ENCODE measurements at places on chromosomes 6 and 20.

DNA sequence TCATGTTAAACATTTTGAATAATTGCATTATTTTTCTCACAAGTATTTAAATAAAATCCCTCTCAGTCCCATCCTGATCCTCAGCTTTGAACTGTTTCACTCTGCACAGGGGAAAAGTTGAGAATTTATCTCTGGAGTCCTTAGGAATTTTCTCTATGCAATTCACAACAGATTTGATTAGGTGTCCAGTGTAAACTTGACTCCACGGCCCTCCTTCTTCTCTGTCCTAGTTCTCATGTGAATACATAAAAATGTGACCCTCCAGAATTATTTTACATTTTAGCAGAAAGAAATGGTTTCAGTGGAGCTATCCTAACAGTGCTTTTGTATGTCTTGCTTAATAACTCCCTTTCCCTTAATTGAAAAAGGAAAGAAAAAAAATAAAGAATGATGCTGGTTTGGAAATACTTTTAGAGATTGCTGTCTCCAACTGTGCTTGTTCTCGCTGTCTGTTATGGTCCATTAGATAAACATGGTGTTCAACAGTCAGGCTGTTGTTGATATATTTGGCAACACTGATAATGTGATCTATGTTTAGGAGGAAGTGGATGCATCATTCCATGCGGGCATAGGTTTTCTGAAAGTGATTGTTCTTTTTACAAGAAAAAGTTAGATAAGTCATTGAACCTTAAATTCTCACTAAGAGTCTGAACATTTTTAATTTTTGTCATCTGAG lies 599.4 kb upstream of the CITED2 start:
- no peak for DNase-seq

GRCh38 chr6:80541181-80541580 lies 434.7 kb downstream of the BCKDHB start:
- DNase-seq, result peak; percentile 6

- no peak for DNase-seq
These were observed 69.7 kb downstream of the RFPL4B start for GRCh38 chr6:112416866-112417265.

- DNase-seq, result no peak
These were observed 792 bp upstream of the MICA start for GRCh38 chr6:31402324-31403282.

- no peak for DNase-seq
These were observed 265.9 kb upstream of the CDYL start for GRCh38 chr6:4510317-4510716.

DNA sequence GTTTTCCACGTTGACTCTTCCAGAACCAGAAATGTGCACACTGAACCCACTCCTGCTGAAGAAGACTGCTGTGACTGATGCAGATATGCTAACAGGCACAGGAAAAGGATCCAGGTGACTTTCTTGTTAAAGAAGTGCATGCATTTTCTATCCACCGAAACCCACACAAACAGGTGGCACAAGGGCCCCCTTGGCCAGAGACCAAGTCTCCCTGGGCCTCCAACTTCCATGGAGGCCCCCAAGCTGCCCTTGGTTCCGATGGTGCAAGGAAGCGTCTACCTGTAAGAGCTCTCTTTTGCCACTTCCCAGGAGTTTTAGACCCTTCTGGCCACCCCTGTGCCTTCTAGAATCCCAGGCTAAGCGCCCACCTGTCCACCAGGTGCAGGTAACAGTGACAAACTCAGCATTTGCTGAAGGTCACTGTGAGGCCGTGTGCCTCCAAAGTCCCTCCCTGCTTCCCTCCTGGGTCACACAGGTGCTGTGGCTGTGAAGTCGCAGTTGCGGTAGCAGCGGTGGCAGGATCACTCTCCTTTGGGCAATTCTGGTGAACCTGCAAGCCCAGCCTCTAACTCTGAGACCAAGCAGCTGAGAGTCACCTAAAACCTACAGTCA lies 134.8 kb downstream of the PXDC1 start:
- DNase-seq, result no peak

DNA sequence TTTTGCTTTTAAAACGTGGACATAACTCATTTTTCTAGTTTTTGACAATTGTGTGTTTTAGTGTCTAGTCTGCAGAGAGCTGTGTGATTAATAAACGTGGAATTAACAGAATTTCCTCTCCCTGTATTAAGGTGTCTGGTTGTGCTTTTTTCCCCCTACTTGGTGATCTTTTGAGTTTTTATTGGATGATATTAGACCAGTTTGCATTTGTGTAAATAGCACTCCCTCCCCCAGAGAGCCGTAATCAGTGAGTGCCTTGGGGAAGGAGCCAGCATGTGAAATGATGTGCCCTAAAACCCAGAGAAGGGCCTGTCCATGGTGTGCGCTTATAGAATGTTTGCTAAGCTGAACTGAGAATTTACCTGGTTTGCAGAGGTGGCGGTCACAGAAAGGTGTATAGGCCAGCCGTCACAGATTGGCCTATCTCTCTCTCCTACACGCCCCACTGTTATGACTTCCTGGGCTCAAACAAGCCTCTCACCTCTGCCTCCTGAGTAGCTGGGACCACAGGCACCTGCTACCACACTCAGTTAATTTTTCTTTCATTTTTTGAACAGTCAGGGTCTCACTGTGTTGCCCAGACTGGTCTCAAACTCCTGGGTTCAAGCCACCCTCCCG lies 42.4 kb downstream of the ALDH5A1 start:
- no peak for DNase-seq

DNA sequence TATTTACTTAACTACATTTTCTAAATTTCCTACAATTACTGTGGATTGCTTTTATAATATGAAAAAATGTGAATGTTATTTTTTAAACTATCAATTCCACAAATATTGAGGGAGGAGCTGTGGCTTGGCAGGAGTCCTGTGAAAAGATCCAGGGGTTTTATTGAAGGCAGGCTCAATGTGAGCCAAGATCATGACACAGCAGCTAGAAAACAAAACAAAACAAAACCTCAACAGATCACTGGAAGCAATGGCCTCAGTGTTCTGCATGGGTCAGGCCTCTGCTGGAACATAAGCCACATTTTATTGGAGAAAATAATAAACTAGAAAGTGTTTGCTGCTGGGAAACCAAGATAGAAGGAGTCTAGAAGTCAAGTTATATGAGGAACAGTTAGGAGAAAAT lies 19.4 kb upstream of the RCAN2 start:
- no peak for DNase-seq

- DNase-seq, result no peak
These were observed 56.4 kb downstream of the B4GALT5 start for GRCh38 chr20:49657118-49657901.

DNA sequence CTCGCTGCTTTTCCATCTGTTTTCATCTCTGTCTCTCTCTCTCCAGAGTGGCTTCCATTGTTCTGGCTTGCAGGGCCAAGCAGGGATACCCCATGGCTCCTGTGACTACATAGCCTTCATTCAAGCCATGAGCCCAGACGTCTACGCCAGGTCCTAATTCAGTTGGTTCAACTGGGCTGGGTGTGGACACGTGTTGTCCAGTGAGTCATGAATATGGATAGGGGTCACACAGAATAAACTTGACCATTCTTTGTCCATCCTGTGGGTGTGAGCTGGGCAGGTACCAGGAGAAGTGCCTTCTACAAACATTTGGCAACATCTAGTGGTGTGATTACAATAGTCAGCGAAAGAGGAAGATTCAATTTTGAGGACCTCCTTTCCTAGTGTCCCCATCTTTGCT lies 96.9 kb upstream of the ARMC2 start:
- no peak for DNase-seq

DNA sequence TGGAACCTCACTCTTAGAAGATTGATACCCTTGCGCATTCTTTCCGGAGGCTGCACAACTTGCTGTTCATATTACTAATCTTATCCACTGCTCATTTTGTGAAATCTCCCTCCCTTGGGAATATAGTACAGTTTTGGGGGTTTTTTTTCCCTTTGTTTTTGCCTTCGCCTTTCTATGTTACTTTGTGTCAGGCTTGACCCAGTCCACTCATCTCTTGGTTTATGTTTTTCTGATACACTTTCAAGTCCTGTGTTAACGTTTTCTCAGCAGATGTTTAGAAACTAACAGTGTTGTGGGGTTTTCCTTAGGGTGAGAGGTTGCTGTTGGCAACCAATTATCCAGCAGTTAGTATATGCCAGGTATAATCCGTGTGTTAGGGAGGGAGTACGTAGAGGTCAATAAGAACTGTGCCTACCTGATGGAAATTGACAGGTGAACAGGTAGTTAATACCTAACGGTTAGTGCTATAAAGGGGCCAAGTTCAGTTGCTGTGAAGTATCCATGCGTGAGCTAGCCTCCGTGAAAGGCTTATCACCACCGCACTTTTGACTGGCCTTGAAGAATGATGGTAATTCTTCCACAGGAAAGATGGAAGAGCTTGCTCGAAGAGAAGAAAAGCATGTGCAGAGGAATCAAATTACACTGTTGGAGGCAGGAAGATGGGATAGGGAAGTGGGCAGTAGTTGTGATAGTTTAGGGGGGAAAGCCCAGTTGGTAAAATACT lies 1.4 kb downstream of the NFYA start:
- no peak for DNase-seq

GRCh38 chr6:119147101-119148053 lies 68.9 kb upstream of the FAM184A start:
- peak; percentile 73 for DNase-seq

GRCh38 chr20:37932074-37932473 lies 29.1 kb downstream of the VSTM2L start:
- no peak for DNase-seq

- no peak for DNase-seq
These were observed 11.4 kb upstream of the TSPYL4 start for GRCh38 chr6:116265041-116265829.

DNA sequence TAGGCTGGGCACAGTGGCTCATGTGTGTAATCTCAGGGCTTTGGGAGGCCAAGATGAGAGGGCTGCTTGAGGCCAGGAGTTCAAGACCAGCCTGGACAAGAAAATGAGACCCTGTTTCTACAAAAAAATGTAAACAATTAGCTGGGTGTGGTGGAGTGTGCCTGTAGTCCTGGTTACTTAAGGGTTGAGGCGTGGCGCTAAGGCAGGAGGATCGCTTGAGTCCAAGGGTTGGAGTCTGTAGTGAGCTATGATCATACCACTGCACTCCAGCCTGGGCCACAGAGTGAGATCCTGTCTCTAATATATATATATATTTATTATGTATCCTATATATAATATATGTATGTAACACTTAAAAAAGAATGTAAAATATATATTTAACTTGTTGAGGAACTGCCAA lies 7.9 kb upstream of the ABRACL start:
- no peak for DNase-seq

GRCh38 chr20:37524859-37525708 lies 2.6 kb downstream of the BLCAP start:
- peak; percentile 50 for DNase-seq

DNA sequence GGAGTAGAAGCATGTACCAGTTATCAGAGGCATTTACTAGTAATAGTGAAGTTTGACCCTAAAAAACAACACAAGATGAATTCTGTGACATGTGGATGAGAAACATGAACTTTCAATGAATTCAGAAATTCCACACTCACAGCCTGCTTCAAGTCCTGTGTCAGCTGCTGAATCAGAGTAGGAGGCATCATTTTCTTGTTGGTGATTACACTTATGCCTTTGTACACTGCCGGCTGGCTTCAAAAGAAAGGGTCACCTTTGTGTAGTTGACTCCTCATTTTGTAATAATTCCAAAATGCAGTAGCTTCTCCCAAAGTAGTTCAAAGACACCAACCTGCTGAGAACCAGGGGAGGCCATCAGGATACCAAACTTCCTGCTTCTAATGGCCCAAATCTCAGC lies 165.5 kb downstream of the BACH2 start:
- no peak for DNase-seq

DNA sequence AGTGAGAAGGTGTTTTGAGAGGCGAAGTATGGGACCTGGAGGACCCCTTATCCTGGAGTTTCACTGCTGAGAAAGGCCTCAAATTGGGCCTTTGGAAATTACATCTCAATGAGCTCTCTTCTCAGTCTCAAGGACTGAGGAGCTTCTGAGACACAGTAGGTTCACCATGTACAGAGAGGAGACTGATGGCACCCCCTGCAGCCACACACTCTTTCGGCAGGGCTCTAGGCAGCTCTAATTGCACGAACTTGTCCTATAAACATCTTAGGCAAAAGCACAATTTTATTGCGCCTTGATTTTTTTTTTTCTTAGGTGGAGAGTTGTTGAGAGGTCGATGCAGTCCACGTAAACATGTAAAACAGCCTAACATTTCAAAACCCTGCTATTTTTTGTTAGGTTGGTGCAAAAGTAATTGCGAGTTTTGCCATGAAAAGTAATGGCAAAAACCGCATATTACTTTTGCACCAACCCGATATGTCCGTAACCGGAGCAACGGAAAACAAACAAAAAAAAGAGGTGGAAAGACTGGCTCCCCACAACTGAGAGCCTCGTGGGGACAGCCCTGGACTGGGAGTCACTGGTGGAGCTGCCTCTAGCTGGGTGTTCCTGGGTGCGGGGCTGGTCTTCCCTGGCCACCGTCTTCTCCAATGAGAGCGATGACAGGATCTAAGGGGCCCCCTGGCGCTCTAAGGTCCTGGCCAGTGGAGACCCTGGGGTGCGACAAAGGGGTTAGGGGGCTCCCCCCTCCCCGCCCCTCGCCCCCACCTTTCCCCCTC lies 84.0 kb upstream of the EYA2 start:
- no peak for DNase-seq

DNA sequence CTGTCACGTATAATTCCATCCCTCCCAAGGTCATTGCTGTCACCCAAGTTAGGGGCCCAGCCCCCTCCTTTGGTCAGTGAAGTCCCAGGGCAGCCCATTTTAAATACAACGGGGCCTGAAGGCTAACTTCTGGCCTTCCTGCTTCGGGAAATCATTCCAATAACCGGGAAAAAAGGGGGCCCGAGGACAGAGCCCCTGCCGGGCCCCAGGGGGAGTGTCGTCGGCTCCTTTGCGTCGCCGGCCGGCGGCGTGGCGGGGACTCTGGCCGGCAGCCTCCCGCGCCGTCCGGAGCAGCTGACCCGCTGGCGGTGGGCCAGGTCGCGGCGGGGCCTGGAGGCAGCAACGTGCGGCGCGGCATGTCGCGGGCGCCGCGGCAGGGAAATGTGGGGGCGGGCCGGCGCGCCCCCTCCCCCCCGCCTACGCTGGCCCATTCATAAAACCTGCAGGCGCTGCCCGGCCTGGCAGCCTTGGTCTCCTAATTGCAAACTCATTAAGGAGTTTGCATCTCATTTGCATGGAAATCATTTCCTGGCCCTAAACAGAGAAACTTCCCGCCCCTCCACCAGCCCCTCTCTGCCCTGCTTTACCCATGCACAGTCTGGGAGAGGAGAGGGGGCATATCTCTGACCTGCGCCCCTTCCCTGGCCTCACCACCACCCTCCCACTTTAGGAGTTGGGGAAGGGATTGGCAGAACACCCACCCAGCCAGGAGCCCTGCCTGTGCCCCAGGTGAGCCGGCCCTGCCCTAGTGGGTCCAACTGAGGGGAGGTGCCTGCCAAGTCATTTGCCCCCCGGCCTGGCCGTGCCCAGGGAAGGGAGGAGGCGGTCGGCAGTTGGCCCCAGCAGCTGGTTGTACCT lies 50.7 kb downstream of the MRPL14 start:
- DNase-seq, result no peak

DNA sequence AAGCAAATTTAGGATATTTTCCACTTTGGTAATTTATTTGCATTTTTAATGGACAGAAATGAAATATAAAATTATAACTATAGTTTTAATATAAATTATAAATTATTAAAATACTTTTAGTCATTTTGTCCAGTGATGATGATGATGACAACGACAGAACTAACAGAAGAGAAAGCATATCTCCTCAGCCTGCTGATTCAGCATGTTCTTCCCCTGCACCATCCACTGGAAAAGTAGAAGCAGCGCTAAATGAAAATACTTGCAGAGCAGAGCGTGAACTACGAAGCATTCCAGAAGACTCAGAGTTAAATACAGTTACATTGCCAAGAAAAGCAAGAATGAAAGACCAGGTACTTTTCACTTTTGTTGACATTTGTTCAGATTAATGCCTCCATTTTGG lies 64.9 kb downstream of the SENP6 start:
- DNase-seq, result no peak
